ENCODE measurements at places on chromosomes 6 and 20.

GRCh38 chr6:137928286-137928685 is 61.2 kb downstream of the TNFAIP3 start:
- DNase-seq: no peak

DNA sequence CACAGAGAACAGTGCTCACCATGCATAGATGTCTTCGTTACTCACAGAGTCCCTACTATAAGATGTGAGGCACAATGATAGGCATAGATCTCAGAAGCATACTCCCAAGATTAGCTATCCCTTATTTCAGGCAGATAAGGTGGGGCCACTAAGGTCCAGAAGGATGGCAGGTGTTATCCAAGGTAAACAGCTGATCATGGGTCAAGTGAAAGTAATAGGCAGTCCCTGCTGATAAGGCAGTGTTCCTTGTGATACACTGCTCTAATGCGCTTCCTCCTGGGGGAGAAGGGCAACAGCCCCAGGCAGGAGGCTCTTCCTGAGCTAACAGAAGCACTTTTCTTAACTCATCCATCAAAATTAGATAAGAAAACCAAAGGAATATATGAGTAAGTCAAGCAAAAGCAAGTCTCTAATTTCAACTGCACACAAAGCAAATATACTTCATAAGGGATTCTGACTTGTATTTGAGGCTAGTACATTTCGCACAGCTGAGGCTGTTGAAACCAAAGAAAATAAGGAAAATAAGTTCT is 42.2 kb downstream of the METTL24 start:
- DNase-seq: no peak

GRCh38 chr6:16985513-16986284 is 116.2 kb upstream of the STMND1 start:
- DNase-seq: peak; percentile 56

DNA sequence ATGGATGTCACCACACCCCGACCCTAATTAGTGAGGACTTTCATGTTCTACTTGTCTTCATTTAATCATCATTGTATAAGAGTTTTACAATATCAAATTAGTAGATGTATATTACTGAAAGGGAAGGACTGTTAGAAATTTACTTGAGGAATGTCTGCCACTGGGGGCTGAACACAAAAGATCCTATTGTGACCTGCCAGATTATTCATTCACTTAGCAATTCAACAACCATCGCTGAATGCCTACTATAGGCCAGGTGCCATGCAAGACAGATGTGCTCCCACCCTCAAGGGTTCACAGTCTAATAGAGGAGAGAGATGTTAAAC is 8.0 kb upstream of the RBCK1 start:
- no peak for DNase-seq

- DNase-seq: no peak
These were observed 42.2 kb downstream of the ZNF292 start for GRCh38 chr6:87197547-87197946.

DNA sequence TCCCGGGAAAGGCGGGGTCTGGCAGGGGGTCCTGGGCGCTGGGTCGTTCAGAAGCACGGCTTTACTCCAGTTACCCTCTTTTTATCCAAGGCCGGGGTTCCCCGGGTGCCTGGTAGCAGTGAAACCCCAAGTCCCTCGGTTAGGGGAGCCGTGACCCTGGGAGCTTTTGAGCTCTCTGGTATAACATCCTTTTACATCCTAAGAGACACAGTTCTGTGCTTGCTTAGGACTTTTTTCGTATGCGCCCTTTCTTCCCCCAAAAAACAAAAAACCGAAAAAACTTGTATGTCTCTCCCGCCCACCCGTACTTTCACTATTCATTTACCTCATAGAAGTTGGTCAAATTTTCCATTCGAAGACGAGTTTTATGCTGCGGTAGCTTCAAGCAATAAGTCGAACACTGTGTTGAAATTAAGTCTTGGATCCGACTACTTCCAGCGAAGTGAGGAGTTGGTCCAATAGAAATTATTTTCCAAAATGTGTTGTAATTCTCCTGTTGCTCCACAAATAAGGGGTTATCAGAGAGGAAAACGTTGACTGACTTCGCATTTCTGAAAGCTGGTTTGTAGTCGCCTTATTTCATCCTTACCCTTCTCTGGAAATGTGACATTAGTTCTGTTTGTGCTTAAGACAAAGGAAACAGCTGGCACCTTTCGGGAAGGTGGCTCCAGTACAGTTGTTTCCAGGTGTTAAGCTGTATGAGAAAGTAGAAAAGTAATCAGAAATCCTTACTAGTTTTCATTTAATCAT is 816 bp upstream of the MAN1A1 start:
- DNase-seq: peak; percentile 78

DNA sequence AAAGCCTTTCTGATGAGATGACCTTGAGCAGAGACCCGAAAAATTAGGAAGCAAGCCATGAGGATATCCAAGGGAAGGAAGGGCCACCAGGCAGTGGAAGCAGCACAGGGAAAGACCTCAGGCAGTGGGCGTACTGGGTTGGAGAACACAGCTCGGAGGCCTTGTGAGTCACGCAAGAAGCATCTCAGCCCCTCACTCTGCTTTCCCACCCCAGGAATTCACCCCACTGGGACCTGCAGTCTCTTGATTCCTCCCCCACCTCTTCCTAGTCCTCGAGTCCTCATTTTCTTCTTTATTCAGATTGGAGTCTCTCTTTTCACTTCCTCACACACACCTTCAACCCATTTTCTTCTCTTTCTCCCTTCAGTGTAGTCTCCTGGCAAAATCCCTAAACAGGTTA is 27.0 kb downstream of the RPRD1B start:
- DNase-seq: no peak

DNA sequence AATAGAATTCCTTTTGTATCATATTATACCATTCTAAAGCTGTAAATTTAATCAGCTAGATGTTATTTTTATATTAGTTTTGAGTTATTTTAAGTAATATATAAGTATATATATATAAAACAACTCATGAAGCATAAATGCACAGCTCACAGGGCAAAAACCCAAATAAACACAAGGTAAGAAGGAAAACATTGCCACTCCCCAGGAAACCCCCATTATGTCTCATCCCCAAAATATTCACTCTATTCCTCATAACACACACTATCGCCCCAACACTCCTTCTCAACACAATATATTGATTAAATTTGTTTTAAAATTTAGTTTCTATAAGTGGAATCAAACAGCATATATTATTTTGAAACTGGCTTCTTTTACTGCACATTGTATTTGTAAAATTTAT is 98.6 kb upstream of the FAM83B start:
- no peak for DNase-seq

- no peak for DNase-seq
These were observed 36.8 kb upstream of the RNF24 start for GRCh38 chr20:4052139-4052480.

DNA sequence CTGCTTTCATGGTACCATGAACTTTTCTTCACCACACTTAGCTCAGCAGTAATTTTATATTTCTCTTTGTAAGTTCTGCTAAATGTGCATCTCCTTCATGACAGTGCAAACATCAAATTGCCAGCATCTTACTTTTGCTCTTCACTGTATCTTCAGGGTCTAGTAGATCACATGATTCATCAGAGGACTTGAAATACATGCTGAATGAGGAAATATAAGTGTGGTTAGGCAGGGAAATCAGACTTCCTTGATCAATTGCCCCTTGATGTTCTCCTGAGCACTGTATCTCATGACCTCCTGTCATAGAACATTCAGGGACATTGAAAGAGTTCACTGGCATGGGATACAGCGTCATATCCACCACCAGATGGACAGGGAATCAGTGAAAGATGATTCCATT is 25.3 kb upstream of the POLR1H start:
- no peak for DNase-seq

GRCh38 chr20:21184819-21185218 is 58.9 kb downstream of the KIZ start:
- no peak for DNase-seq

- no peak for DNase-seq
These were observed 1847.3 kb upstream of the DEFB115 start for GRCh38 chr20:29409833-29410805.

- DNase-seq: no peak
These were observed 14.6 kb downstream of the TJAP1 start for GRCh38 chr6:43491750-43492661.

GRCh38 chr6:100566563-100566962 is 101.8 kb upstream of the SIM1 start:
- DNase-seq: no peak

DNA sequence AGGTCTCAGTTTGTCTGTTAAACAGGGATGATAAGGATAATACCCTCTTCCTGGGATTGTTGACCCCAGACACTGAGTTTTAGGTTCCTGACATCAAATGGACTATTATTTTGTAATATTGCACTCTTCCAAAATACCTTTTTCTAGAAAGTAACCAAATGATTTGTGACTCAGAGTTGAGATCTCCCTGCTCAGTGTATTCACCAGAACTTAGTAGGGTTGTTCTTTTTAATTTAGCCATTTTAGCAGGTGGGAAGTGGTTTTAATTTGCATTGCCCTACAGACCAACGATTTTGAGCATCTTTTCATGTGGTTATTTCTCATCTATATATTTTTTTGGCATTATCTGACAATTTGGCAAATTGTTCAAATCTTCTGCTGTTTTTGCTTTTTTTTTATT is 75.1 kb downstream of the TMEM242 start:
- no peak for DNase-seq

DNA sequence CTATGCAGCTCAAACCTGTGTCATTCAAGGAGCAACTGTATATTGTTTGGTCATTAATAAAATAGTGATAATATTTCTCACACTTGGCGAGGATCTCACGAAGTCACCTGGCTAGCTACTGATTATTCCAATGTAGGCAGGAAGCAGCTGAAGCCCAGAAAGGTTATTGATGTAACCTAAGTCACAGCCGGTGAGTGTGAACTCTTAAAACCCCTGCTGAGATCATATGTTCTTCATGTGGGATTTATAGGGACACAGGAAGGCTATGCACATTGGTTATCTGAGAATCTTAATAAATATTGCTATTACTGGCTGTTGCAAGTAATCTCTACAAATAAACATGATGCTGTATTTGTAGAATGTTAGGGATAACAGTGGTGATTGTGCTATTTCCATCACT is 161.4 kb downstream of the TBC1D7 start:
- DNase-seq: no peak

DNA sequence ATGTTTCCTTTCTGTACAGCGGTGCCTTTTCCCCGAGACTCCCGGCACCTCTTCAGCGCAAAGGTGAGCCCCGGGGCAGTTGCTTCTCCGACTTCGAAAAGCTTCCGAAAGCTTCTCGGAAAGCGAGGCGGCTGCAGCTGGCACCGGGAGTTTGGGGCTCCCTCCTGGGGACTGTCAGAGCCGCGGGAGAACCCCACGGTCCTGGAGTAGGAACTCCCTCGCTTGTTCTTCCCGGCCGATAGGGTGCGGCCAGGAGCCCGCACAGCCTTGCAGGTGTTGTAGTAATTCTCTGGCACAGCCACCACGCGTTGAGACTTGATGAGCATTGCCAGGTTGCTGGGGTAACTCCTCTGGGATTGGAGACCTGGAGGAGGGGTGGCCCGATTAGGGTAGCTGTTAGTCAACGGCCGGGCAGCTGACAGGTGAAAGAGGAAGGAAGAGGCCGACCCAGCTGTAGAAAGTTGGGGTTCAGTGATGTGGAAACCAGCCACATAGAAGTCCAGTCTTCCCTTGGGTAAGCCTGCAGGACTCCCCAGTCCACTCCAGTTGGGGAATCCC is 721 bp downstream of the KDM1B start:
- peak; percentile 39 for DNase-seq

DNA sequence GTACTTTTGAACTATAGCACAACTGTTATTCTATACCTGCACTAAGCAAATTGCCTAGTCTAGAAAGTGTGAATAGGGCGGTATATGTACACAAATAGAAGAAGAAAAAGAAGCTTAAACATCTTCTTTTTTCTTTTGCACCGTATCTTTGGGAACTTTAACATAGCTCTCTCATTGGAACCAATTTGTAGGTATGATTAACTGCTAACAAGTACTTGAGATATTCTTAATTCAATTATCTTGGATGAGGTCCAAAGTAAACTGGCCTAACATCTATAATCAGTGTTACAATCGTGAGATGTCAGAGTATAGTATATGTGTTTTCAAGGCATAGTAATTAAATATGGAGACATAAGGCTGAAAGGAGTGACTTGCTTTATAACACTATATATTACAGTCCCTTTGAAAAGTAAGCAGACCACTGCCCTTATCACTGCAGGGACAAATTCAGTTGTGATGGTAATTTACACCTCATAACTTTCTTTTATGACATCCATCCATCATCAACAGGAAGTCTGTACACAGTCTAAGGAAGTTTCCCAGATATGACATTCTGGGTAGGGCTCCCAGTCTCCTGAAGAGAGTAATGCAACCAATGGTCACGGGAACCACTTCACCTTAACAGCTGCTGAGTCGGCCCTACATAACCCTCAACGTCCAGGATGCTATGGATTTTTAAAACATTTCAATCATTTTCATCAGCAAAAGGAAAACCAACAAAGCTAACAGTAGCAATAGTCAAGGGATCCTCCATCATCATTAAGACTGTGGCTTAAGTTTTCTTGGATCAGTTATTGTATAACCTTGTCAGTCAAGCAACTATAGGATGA is 37.6 kb downstream of the NKAIN2 start:
- no peak for DNase-seq

GRCh38 chr6:97775012-97775411 is 492.0 kb upstream of the MMS22L start:
- no peak for DNase-seq

DNA sequence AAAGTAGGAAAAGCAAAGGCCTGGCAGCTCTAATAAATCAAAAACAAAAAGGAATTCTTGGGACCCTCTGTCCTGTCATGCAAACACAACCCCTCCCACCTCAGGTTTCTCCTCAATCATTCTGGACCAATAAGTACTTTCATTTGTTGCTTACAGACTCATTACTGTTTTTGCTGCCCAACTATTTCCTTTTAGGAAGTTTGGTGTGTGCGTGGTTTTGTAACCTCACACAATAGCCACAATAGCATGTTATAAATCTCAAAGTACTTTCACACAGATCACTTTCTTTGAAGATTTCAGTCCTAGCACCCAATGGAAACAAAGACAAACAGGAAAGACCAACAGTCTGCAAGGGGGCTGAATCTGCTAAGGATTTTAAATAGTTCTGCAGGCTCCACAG is 4.5 kb downstream of the MRPL14 start:
- no peak for DNase-seq

DNA sequence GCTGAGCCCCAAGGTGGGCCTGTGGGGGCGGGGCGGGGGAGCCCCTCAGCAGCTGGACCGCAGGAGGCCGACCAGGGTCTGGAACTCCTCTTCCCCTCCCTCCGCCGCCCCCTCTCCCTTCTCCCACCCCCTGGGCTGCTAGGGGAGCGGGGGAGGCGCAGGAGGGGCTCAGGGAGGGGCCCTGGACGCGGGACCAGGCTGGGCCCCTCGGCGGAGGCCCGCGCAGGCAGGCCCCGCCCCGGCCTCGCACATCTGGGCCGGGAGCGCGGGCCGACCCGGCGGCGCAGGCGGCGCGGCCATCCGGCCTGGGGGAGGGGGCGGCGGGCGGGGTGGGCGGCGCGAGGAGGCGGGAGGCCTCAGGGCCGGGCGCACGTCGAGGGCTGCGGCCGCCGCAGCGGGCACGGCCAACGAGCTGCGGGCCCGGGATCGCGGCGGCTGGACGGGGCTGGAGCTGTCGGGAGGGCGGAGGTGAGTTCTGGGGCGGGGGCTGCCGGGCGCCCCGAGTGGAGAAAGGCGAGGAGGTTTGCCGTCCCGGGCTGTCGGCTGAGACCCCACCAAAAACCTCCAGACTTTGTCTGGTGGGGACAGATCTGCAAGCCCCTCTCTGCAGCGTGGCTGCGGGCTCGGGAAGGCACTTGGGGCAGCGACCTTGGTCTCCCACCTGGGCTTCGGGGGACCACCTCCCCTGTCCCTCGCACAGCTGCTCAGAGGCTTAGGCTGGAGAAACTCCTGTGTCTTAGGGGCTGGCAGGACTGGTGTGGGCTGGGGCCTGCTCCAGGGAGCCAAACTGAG is at the start of gene HSPA12B:
TSS of gene HSPA12B (plus strand) at position 359 of the 792 bp plus-strand sequence. CDS start 5,990 bp downstream, outside the sequence.
- no peak for DNase-seq

- DNase-seq: no peak
These were observed 26.4 kb downstream of the GMPR start for GRCh38 chr6:16264785-16265184.

Measured in right lung (tissue), 10 donors.